Stimulated activated CD4-positive, alpha-beta T cell treated with anti-CD3 and anti-CD28 coated beads, Interleukin-4, amount 100 ng/mL, for 4 hours (primary cell): ENCODE measurements at places on chromosomes 7 and 10.
A peak's percentile ranks its signal among the peaks of the same experiment; 100 is the strongest.

DNA sequence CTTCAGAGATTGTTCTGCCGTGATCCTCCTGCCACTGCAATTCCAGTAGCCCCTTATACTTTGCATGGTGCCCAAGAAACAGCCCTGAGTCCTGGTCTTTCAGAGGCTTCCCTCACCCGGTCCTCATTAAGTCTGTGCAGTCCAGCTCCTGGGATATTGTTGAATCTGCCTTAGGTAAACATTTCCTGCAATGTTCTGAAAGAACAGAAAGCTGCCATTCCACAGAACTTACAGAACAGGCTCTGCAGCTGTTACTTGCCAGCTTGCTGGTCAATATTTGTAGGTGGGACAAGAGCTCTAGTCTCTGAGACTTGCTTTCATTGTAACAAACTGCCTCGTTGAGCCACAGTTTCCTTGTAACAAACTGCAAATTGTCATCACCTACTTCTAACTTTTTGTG is 115.0 kb upstream of the KIF5B start:
- no peak for DNase-seq

GRCh38 chr10:74683067-74683466 is 143.3 kb upstream of the KAT6B start:
- no peak for DNase-seq

GRCh38 chr10:130254662-130255061 is 118.5 kb downstream of the GLRX3 start:
- DNase-seq, result no peak

DNA sequence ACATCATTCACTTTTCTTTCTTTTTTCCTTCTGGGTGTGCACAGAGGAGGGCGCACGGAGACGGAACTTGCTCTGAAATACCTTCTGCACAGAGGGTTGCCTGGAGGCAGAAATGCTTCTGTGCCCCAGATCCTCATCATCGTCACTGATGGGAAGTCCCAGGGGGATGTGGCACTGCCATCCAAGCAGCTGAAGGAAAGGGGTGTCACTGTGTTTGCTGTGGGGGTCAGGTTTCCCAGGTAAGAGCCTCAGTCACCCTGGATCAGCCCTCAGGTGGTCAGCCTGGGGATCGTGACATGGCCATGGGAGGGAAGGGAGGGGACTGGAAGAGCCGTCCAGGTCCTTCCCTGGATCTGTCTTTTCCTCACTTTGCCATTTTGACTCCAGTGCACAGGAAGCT is 33.6 kb downstream of the VWA2 start:
- no peak for DNase-seq

DNA sequence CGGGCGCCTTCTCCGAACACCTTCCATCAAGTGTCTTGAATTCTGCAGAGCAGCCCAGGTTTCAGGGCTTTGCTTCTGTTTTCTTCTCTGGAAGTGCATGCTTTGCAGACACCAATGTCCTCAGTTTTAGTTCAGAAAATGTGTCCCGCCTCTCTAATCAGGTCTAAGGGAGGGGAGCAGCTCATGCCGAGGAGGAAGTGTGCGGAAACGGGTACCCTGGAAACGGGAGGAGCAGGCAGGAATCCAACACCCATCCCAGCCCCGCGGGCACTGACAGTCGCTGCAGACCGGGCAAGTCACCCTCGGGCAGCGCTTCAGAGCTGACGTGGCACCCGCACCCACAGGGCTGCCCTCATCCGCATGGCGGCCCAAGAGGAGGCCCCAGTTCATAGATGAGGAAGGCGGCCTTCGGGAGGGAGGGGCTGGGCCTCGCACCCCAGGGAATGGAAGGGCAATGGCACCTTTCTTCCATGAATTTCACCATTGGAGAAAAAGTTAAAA is 338.7 kb downstream of the DNAJB6 start:
- DNase-seq, result no peak

GRCh38 chr10:129774082-129774735 is 189.9 kb downstream of the EBF3 start:
- no peak for DNase-seq

GRCh38 chr10:112951359-112952281 is 1.6 kb downstream of the TCF7L2 start:
- peak; percentile 32 for DNase-seq

DNA sequence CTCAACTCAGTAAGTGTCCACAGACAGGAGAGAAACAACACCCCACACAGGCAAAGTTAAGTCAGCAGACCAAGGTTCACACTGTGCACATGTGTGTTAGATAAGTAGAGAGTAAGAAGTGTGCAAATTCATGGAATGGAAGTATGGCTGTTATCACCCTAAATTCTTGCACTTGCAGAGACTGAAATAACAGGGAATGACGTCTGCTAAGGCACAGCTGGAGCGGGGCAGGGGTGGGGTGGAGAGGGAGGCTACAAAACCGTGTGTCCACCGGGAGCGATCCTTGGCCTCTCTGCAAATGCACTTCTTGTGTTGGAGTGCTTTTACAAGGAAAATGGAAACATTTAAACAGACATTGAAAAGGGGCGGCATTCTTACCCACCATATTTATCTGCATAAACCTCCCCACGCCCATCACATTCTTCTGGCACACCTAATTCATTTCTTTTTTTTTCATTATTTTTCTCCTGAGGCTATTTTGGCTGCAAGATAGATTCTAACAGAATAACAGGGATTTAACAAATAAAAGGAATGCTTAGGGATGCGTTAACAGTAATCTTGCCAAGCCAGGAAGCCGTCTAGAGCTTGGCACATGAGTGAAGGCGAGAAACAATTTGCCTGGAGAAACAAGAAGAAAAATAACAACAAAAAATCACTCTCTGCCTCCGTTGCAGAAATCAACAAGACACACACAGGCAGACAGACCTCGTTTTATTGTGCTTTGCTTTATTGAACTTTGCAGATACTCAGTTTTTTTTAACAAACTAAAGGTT is 30.1 kb downstream of the TNS3 start:
- no peak for DNase-seq

- no peak for DNase-seq
Observed at GRCh38 chr7:128158370-128158769, 82.7 kb upstream of the LEP start.

GRCh38 chr7:4025210-4025609 is 656.9 kb upstream of the FOXK1 start:
- no peak for DNase-seq

GRCh38 chr7:34845666-34846361 is 187.8 kb downstream of the NPSR1 start:
- no peak for DNase-seq

- no peak for DNase-seq
Observed at GRCh38 chr10:130618647-130619046, 482.5 kb downstream of the GLRX3 start.

DNA sequence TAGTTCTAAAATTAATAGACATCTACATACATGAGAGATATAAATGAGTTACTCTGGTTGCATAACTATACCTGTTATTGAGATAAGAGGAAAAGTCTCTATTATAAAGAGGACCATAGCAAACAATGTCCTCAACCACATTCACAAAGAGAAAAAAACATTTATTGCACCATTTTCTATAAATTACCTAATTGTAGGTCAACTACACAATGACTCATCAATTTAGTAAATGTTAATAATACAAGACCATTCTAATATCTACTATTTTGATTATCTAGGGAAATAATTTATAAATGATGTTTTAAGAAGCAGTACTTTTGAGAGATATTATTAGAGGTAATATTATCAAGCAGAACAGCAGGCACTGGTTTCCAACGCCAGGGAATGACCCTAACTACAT is 246.1 kb downstream of the AGMO start:
- DNase-seq, result no peak

- DNase-seq, result no peak
Observed at GRCh38 chr10:124085680-124086079, 7.7 kb downstream of the CHST15 start.

- no peak for DNase-seq
Observed at GRCh38 chr7:83947260-83947659, 247.3 kb downstream of the SEMA3A start.

GRCh38 chr7:47477191-47478016 is 104.5 kb downstream of the TNS3 start:
- no peak for DNase-seq

DNA sequence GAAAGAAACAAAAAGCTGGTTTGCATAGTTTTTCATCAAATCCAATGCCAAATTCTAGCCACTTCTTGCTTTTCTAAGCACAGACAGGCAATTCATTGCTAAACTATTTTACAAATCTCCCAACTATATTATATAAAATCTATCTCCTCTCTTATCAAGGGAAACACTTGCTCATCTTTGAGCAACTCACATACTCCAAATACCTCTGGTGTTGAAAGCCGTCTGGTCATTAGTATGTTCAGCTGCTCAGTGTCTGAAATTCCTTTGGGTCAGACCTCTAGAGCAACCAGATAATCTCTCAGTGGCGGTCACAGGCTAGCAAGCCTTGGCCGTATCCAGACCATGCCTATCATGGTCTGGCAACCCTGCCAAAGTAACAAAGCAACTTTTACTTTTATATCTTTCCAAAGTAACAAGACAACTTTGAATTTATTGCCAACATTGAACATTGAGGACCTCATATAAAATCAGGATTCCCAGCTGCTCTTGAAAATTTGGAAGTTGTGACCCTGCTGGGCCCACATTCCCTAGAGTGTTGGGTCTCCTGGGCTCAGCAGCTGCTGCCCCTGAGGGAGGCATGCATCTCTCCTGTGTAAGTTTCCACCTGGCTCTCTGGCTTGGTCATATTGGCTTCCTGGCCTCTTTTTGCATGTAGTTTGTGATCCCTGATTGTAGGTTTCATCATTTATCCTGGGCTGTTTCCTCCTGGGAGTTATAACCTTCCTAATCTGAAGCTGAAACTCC is 56.8 kb upstream of the LANCL2 start:
- no peak for DNase-seq

GRCh38 chr7:77457779-77458178 is 41.6 kb upstream of the GSAP start:
- no peak for DNase-seq

DNA sequence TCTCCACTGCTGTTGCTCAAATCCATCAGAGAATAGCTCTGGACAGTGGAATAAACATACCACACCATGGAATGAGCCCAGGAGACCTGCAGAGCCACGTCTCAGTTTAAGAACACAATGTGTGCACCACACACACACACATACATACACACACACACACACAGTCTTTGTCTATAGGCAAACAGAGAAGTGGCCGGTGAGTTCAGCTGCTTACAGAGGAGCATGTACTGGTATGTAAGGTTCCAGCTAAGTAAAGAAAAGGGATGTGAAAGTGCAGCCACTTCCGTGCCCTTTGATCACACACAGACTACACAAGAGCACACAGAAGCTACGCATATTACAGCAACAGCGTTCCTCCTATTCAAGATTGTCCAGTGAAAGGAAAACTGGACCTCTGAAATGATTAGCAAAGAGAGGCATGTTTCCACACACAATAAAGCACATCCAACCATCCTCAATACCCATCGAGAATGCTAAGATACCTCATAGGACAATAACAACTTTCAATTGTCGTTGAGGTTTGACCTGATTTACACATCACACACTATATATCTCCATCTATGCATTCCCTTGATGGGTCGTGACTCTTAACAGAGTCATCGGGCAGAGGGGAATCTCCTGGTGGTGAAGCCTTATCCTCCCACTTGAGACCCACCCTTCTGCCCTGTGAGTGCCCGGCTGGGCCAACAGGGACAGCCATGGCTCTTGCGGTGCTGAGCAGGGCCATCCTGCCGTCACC is 23.6 kb downstream of the SLC35B4 start:
- no peak for DNase-seq

GRCh38 chr10:70903262-70903921 is 15.0 kb upstream of the PCBD1 start:
- DNase-seq, result no peak

DNA sequence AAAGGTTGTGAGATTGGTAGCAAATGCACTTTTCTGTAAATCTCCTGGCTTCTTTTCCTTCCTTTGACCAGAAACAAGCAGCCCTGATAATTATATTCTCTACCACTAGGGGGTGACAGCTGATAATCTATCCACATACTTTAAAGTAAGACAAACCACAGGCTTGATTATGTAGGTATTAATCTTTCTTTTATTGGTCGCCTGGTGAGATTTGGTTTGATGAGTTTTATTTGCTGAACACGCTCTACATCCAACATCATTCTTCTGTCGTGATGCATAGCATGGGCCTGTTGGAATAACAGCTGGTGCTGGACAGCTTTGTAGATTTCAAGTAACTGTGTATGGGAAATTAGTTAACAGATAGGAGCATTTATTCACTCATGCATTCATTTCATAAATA is 63.5 kb downstream of the ZNF365 start:
- DNase-seq, result no peak

DNA sequence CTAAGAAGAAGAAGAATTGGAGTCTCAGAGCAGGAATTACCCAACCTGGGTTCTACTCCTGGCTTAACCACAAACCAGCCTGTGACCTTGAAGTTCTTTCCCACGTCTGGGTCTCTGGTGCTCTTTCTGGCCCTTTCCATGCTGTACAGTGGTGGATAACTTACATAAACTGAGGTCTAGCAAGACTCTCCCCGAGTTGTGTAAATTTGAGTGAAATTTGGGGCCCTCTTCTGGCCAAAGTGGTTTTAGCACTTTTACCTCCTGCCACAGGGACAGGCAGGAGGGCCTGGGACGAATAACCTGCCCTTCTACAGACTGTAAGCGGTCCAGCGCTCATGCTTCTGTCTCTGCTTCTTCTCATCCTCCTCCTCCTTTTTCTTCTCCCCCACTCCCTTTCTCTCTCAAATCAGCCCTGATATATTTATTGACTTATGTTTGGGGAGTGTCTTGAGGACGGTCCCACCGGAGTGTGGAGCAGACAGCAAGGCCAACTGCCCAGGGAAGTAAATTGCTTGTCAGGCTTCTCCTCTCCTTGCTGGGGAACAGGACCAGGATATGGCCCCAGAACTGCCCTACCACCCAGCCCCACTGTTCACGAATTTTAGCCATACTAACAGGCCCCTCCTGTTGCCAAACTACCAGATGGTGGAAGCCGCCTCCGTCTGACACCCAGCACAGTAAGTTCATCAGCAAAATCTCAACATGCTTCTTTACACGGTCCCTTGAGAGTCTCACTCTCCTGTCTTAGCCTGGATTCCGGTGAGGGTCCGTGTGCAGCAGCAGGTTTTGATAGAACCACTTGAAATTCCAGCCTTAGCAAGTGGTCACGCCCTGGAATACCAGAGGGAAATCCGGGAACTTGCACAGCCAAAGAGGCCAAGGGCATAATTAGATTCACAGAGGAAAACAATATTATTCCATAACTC is 4.0 kb upstream of the SH3PXD2A start:
- peak; percentile 40 for DNase-seq

GRCh38 chr10:70461397-70462348 is 16.9 kb upstream of the PALD1 start:
- peak; percentile 43 for DNase-seq

DNA sequence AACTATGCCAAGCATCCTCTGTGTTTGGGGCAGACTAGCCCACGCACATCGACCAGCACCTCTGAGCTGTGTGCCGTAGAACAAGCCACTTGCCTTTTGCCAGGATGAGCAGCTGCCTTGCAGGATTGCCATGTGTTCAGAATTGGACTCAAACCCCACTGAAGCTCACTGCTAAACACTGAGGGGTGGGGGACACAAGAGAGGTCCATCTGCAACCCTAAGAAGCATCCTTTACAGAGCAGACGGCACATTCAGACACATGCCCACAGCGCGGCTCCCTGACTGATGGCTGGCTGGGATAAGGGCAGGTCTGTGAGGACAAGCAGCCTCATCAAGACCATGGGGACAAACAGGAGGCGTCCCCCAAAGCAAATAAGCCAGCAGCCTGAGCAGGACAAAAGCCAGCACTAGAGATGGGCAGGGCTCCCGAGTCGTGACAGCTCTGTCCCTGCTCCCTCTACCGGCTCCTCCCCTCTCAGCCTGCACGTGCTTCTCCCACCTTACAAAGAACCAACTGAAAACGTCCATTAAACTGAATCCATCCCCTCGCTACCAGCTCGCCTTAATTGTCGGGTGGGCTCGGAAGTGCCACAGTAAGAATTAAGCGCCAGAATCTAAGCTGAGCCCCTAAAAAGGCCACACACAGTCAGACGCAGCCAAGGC is 114.2 kb downstream of the PRKAG2 start:
- DNase-seq, result no peak
